ENCODE measurements at places on chromosomes 4 and X.

DNA sequence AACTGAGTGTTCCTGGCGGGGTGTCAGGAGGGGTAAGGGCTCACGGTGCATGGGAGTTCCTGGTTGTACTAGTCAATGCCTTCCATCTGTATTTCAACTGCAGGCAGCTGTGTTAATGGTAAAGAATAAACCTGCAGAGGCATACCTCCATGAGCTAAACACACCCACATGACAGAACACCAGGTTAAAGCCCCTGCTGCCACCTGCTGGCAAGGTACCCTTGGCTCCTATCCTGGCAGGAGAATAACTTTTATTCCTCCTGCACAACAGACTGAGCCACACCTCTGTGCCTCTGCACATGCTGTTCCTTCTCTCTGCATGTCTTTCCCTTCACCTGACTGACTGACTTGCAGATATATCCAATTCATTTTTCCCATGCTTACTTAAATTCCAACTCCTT lies 11.1 kb downstream of the ITIH6 start:
- no peak for DNase-seq

GRCh38 chr4:169245061-169245460 lies 25.7 kb downstream of the SH3RF1 start:
- no peak for DNase-seq

GRCh38 chrX:17192106-17192505 lies 182.9 kb upstream of the NHS start:
- DNase-seq: no peak

DNA sequence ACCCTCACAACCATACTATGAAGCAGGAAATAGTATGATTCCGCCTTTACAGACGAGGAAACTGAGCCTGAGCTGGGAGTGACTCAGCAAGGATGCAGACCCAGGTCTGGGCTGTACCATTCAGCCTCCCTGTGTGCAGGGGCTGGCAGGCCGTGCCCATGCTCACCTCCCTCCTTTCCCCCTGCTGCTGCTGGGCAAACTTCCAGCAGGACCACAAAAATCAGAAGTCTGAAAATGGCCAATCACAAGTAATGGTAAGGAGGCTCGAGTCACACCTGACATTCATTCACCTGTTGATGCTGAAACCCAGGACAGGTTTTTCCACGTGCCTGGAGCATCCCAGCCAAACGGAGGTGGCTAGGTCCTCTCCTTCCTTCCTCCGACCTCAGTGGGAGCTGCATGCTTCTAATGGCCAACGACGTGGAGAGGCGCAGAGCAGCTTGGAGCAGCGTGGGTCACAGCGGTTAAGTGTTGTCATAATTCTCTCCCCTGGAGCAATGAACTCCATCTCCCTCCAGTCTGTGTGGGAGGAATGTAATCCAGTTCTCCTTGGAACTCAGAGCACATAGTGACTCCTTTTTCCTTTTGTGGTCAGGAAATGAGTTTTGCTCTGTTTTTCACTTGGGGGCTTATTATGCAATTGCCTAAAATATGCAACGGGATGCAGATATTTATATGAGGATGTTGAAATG lies 371.7 kb downstream of the BCOR start:
- DNase-seq: no peak

- no peak for DNase-seq
Measured at GRCh38 chr4:68960294-68961163, 8.9 kb upstream of the UGT2A3 start.

- DNase-seq: no peak
Measured at GRCh38 chrX:32116047-32116446, 1044.2 kb upstream of the FTHL17 start.

- DNase-seq: no peak
Measured at GRCh38 chrX:1341545-1342184, 5.1 kb downstream of the IL3RA start.

DNA sequence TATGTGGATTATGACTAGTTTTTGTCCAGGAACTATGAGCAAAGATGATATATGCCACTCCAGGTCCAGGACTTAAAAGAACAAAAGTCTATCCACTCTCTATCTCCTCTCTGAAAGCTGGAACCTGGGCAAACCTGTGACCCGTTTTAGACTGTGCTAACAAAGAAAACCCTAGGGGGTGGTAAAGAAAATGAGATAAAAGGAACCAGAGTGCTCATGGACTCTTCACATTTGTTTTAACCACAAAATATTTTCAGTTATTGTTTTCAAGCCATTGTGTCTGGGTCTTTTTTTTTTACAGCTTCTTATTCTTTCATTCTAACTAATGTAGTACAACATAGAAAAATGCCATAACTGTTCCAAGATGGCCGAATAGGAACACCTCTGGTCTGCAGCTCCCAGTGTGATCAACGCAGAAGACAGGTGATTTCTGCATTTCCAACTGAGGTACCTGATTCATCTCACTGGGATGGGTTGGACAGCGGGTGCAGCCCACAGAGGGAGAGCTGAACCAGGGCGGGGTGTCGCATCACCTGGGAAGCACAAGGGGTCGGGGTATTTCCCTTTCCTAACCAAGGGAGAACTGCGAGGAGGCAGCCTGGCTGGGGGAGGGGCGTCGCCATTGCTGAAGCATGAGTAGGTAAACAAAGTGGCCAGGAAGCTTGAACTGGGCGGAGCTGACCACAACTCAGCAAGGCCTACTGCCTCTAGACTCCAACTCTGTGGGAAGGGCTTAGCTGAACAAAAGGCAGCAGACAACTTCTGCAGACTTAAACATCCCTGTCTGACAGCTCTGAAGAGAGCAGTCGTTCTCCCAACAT lies 45.1 kb downstream of the CHM start:
- no peak for DNase-seq

Measured in hypothalamus (tissue), 51 donors.